ENCODE measurements at places on chromosomes 6 and 20. TPM values are rescaled to one million over a fixed set of nuclear protein-coding genes. Genes with fewer than 3 reads are reported as not detected.

The RIMS4 gene
- total RNA-seq: 2.8 TPM

The BACH2 gene
- 11.6 TPM for total RNA-seq

The BPIFB4 gene
- not detected for total RNA-seq

The GRM1 gene
- 0.13 TPM for total RNA-seq

The GPX6 gene
- total RNA-seq: not detected

The CST3 gene
- 1,105 TPM for total RNA-seq

The SIRPD gene
- total RNA-seq: 0.30 TPM

The SLA2 gene
- 1.0 TPM for total RNA-seq

The TGM3 gene
- total RNA-seq: not detected

The SGK2 gene
- 3.4 TPM for total RNA-seq

The RSPH9 gene
- total RNA-seq: 0.75 TPM

DNA sequence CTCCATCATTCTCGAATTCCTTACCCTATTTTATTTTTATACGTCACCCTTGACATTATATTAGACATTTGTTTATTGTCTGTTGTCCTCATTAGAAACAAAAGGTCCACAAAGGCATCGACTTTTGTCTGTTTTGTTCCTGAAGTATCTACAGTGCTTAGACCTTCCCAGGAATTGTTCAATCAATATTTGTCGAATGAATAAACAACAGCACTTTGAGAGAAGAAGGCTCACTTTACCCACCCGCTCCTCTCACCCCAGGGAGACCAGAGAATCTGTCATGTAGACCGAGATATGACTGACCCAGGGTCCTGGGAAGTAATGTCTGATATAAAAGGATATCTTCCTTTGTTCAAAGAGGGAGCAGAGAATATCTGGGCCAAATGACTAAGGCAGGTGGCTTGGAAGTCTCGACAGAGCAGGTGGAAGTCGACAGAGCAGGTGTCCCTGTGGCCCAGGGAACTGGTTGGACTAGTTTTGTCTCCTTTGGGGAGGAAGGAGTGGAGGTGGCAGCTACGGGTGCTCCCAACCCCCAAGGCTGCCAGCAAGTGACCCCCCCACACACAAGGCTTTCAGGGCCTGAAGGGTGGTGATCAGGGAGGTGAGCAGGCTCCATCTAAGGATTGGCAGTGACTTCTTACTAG lies 14.8 kb upstream of the CHMP4B start:
- no peak overlapping the region for H3K27ac ChIP-seq
- DNase-seq: no peak
- no peaks in the 10 kb centered on the region for H3K36me3 ChIP-seq

GRCh38 chr6:24740861-24741260 lies 21.9 kb upstream of the C6orf62 start:
- H3K4me3 ChIP-seq: no peak overlapping the region
- H3K27ac ChIP-seq: no peak overlapping the region
- no peaks in the 10 kb centered on the region for H3K4me1 ChIP-seq

GRCh38 chr20:12947691-12948090 lies 61.1 kb upstream of the SPTLC3 start:
- DNase-seq: no peak
- no peaks in the 10 kb centered on the region for H3K4me1 ChIP-seq
- H3K4me3 ChIP-seq: no peak overlapping the region
- H3K27me3 ChIP-seq: no peaks in the 10 kb centered on the region

GRCh38 chr6:166573511-166574216 lies 12.8 kb downstream of the RAMACL start:
- no peak overlapping the region for H3K4me3 ChIP-seq
- H3K27ac ChIP-seq: no peak overlapping the region
- H3K36me3 ChIP-seq: no peaks in the 10 kb centered on the region
- H3K27me3 ChIP-seq: no peaks in the 10 kb centered on the region

- H3K27ac ChIP-seq: no peak overlapping the region
- no peak for DNase-seq
- no peaks in the 10 kb centered on the region for H3K36me3 ChIP-seq
- peaks cover 2% of the 10 kb centered on the region for H3K4me1 ChIP-seq
These were observed 9.6 kb downstream of the ZBTB2 start for GRCh38 chr6:151381722-151382121.

DNA sequence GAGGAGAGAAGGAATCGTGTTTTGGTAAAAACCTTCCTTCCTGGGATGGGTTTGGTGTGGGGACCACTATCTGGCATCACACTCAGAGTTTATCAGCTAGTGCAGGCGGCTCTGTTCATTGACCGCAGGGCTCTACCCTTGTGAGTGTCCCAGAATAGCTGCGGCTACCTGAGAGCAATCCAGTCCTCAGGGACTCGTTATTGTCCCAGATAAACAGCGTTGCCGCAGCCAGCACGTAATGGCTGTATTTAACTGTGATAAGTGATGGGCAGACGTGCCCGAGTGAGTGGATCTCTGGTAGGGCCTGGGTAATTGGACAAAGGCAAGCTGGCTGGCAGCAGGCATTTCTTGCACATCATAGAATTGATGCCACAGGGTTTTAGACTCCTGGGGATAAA lies 163.3 kb downstream of the SOBP start:
- H3K27me3 ChIP-seq: no peaks in the 10 kb centered on the region
- H3K36me3 ChIP-seq: no peaks in the 10 kb centered on the region

DNA sequence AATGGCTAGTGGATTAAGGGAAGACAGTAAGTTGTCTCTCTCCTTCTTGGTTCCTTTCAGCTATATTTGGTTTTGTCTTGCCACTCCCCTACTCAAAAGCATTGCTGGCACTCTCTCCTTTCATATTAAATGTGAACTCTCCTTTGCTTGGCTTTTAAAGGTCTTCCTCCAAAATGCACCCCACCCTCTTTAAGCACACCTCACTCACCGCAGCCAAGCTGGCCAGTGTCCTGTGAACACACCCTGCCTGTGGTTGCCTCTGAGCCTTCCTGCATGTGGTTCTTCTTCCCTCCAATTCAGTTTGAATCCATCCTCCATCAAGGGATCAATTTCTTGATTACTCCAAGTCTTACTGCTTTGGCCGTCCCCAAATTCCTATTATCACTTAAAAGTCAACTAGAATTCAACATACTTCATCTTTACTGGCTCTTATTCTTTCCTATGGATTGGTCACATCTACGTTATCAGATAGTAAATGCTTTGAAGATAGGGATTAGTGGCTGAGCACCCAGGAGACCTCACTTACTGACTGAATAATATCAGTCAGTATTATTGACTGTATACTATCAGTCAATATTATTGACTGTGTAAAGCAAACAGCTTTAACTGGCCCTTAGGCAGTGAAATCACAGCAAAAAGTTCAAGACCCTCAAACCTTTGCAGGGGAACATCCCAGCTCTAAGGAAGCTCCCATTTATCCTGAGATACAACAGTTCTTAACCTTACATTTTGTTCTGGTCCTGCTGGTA lies 41.6 kb upstream of the SPDEF start:
- H3K27ac ChIP-seq: no peak overlapping the region
- no peak for DNase-seq
- H3K36me3 ChIP-seq: no peaks in the 10 kb centered on the region
- no peaks in the 10 kb centered on the region for H3K27me3 ChIP-seq

DNA sequence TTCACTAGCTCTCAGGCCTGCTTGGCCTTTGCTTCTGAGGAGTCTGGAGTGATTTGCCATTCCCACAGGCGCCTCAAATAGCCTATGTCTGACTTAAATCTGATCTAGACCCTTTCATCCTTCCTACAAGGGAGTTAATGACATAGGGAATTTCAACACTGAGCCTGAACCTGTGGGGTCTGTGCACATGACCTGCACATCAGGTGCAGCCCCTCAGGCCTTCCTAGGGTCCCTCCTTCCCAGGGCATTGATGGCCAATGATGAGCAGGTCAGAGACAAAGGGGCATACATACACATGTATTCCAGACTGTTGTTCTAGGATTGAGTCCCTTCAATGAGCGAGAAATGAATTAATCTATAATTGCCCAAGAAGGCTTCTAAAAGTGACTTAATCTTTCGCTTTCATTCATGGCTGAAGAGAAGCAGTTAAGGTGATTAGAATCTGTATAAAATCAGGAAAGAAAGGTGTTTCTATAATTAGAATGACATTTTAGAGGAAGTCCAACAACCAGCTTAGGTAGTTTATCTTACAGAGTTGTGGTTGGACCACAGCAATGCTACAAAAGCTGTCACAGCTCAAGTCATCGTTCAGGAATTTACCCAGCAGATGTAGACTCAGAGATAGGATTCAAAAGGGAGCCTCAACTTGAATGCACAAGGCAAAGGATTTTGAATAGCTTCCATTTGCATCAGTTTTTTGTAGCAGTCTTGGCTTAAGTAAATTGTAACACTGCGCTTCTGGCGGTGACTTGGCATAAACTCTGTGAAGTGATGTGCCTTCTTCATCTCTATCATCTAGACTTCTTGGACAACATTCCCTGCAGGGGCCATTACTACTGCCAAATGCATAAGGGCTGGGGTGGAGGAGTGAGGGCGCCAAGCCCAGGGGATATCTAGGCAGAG lies 27.0 kb upstream of the TBC1D7 start:
- no peak overlapping the region for H3K4me3 ChIP-seq
- no peaks in the 10 kb centered on the region for H3K36me3 ChIP-seq
- H3K4me1 ChIP-seq: peaks cover 2% of the 10 kb centered on the region
- H3K27me3 ChIP-seq: no peaks in the 10 kb centered on the region

GRCh38 chr20:5126512-5127203 lies at the start of gene CDS2:
Gene CDS2 (plus strand): TSS chr20:5127008. CDS start chr20:5127093, 85 bp downstream.
- H3K27ac ChIP-seq: peak within 1 kb of the TSS; percentile 83
- peak within 1 kb of the TSS; percentile 79 for H3K4me3 ChIP-seq
- no peaks in the 10 kb centered on the region for H3K36me3 ChIP-seq

GRCh38 chr6:87183687-87184086 lies 28.3 kb downstream of the ZNF292 start:
- H3K27me3 ChIP-seq: no peaks in the 10 kb centered on the region
- H3K4me3 ChIP-seq: no peak overlapping the region
- no peaks in the 10 kb centered on the region for H3K36me3 ChIP-seq
- peaks cover 5% of the 10 kb centered on the region for H3K4me1 ChIP-seq
- H3K27ac ChIP-seq: no peak overlapping the region

- peaks cover 11% of the 10 kb centered on the region for H3K36me3 ChIP-seq
- no peaks in the 10 kb centered on the region for H3K4me1 ChIP-seq
- no peak overlapping the region for H3K4me3 ChIP-seq
- H3K27ac ChIP-seq: no peak overlapping the region
These were observed 8.0 kb downstream of the PGM3 start for GRCh38 chr6:83185096-83185495.

DNA sequence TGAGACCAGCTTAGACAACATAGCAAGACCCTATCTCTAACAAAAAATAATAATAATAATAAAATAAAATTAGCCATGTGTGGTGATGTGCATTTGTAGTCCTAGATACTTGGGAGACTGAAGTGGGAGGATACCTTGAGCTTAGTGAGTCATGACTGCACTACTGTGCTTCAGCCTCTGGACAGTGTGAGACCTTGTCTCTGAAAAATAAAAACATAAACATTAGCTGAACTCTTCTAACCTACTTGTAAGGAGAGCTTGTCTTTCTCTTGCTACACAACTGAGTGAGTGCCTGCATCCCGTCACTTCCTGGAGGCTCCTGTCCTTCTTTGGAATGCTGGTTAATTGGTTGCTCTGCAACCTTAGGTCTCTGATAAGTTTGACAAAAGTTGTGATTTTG lies 5.1 kb upstream of the DBNDD2 start:
- H3K36me3 ChIP-seq: no peaks in the 10 kb centered on the region
- no peak overlapping the region for H3K27ac ChIP-seq
- H3K4me1 ChIP-seq: no peaks in the 10 kb centered on the region
- DNase-seq: no peak

- H3K27ac ChIP-seq: no peak overlapping the region
- no peak for DNase-seq
- no peaks in the 10 kb centered on the region for H3K4me1 ChIP-seq
These were observed 766 bp upstream of the TINAG start for GRCh38 chr6:54307439-54307910.

GRCh38 chr6:153872946-153873345 lies 166.1 kb upstream of the OPRM1 start:
- H3K36me3 ChIP-seq: no peaks in the 10 kb centered on the region
- H3K4me3 ChIP-seq: no peak overlapping the region
- no peaks in the 10 kb centered on the region for H3K27me3 ChIP-seq
- DNase-seq: no peak

DNA sequence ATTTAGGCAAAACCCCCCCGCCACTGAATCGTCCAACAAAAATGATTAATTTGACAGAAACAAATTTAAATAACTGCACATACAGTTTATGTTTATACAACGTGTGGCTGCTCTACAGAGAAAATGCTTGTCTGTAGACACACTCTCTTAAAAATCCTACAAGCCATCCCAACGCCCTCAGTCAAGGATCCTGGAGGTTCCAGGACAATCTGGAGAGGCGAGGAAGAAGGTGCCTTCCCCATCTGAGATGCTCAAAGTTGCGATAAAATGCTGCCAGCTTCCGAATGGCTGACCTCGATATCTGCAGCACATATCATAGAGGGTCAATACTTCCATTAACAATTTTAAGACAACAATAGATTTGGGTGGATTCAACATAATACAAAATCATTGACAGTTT lies 25.3 kb downstream of the ZNF217 start:
- no peaks in the 10 kb centered on the region for H3K4me1 ChIP-seq
- H3K4me3 ChIP-seq: no peak overlapping the region
- no peak overlapping the region for H3K27ac ChIP-seq
- DNase-seq: no peak
- no peaks in the 10 kb centered on the region for H3K27me3 ChIP-seq

- no peak overlapping the region for H3K27ac ChIP-seq
- no peaks in the 10 kb centered on the region for H3K36me3 ChIP-seq
- H3K4me3 ChIP-seq: no peak overlapping the region
- DNase-seq: no peak
- H3K4me1 ChIP-seq: peaks cover 18% of the 10 kb centered on the region
These were observed 50.6 kb downstream of the CHD6 start for GRCh38 chr20:41567615-41568014.

DNA sequence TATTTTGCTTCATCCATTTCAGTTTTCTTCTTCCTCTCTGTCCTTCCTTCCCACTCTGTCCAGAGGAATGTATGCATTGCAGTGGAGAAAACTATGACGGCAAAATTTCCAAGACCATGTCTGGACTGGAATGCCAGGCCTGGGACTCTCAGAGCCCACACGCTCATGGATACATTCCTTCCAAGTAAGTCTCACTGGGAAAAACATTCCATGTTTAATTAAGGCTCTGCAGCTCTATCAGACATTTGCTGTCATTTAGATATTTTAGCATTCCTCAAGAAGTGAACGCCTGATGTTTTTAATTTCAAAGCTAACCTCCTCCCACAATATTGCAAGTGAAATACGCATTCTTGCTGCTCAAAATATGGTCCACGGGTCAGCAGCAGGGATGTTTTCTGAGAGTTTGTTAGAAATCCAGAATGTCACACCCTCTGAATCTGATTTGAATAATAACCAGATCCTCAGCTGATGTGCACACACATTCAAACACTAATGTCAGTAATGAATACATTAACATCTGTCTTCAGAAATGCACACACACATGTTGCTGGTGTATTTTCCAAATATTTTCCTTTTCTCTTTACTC lies 12.8 kb downstream of the PLG start:
- H3K27me3 ChIP-seq: no peaks in the 10 kb centered on the region
- no peak overlapping the region for H3K4me3 ChIP-seq
- no peak overlapping the region for H3K27ac ChIP-seq
- H3K4me1 ChIP-seq: no peaks in the 10 kb centered on the region

All from aorta (tissue), 5 donors.